ENCODE measurements at places on chromosomes 2 and 18.

- no peak overlapping the region for H3K4me3 ChIP-seq
- H3K27ac ChIP-seq, result peak overlapping the region; percentile 65
- H3K4me1 ChIP-seq, result peaks cover 28% of the 10 kb centered on the region
- H3K36me3 ChIP-seq, result peaks cover 1% of the 10 kb centered on the region
- peak; percentile 27 for DNase-seq
Observed at GRCh38 chr2:96245609-96246390, 20.0 kb downstream of the TMEM127 start.

DNA sequence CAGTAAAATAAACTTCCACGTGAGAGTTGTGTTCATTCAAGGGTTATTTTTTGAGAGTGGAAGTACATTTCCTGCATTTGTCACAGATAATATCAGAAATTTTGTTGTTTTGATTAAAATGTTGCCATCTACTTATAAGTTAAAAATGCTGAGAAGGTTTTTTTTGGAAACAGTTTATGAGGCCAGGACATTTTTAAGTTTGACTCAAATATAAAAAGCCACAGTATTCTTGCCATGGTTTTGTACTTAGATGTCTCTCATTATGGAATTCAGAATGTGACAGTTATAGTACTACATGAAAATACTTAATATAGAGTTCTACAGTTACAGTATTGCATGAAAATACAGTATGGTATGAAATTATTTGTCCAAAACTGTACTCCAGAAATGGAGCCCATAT is 44.1 kb downstream of the PDK1 start:
- DNase-seq, result no peak
- no peak overlapping the region for H3K4me3 ChIP-seq

DNA sequence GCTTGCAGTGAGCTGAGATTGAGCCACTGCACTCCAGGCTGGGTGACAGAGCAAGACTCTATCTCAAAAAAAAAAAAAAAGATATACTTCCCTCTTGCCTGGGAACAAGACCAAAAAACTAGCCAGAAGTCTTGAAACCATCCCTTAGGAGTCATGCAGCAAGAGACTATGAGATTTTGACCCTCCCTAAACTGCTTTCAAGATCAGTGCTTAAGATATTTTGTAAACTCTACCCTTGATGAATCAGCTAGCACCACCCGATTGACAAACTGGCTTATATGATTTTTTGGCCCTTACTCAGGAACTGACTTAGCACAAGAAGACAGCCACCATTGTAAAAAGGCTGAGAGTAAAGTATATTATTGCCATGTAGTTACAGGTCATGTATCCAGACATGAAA is 3.8 kb downstream of the SULT1C3 start:
- peaks cover 2% of the 10 kb centered on the region for H3K36me3 ChIP-seq
- no peaks in the 10 kb centered on the region for H3K4me1 ChIP-seq
- no peak overlapping the region for H3K4me3 ChIP-seq
- peaks cover 8% of the 10 kb centered on the region for H3K27me3 ChIP-seq
- H3K27ac ChIP-seq, result no peak overlapping the region

GRCh38 chr2:174350018-174350417 is 15.3 kb downstream of the SP9 start:
- H3K27me3 ChIP-seq, result peaks cover 7% of the 10 kb centered on the region
- H3K36me3 ChIP-seq, result peaks cover 20% of the 10 kb centered on the region
- H3K4me1 ChIP-seq, result peaks cover 2% of the 10 kb centered on the region
- no peak overlapping the region for H3K4me3 ChIP-seq

DNA sequence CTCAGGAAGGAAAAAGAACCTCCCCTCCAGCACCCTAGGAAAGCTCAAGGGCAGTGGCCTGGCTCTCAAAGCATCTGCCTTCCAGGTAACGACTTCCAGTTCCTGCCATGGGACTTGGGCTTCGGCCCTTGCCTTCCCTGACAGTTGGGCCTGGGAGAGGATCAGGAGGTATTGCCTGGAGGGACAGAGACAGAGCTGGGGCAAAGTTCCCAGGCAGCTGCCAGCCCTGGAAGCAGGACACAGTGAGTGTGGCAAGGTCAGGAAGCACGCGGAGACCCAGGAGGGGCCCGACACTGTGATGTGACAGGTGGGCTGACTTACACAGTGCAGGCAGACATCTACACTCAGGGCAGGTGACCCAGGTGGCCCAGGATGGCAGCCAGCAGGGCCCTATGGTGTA is 87.5 kb upstream of the BOD1L2 start:
- no peaks in the 10 kb centered on the region for H3K36me3 ChIP-seq
- peaks cover 23% of the 10 kb centered on the region for H3K27me3 ChIP-seq
- no peak overlapping the region for H3K27ac ChIP-seq
- no peak for DNase-seq

- H3K27ac ChIP-seq, result no peak overlapping the region
- no peaks in the 10 kb centered on the region for H3K27me3 ChIP-seq
- DNase-seq, result no peak
- peaks cover 5% of the 10 kb centered on the region for H3K36me3 ChIP-seq
- H3K4me3 ChIP-seq, result no peak overlapping the region
Observed at GRCh38 chr18:70165936-70166335, 39.6 kb downstream of the RTTN start.

- no peaks in the 10 kb centered on the region for H3K27me3 ChIP-seq
- peaks cover 15% of the 10 kb centered on the region for H3K36me3 ChIP-seq
- peak overlapping the region; percentile 96 for H3K27ac ChIP-seq
Observed at GRCh38 chr18:48781163-48781987, 169.4 kb downstream of the SMAD7 start.

DNA sequence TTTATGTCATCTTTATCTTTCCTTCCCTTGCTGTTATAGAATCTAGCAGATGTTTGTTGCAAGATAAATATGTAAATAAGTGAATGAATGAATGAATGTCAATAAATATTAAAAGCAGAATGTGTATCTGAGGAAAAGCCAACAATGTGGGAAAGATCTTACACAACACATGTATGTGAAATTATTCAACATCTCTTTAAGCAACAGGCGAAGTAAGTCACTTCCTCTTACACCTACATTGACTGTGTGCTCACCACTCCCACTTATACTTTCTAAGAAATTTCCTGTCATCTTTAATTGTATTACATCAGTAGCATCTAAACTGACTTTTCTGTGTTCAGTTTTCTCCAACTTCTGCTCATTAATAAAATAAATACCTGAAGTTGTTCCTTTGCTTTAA is 43.0 kb downstream of the RAD51AP2 start:
- H3K27ac ChIP-seq, result no peak overlapping the region
- no peak for DNase-seq
- no peaks in the 10 kb centered on the region for H3K36me3 ChIP-seq
- no peaks in the 10 kb centered on the region for H3K4me1 ChIP-seq

GRCh38 chr18:33805592-33805991 is 227.6 kb downstream of the ASXL3 start:
- no peaks in the 10 kb centered on the region for H3K27me3 ChIP-seq
- no peak for DNase-seq
- H3K27ac ChIP-seq, result no peak overlapping the region
- no peak overlapping the region for H3K4me3 ChIP-seq

DNA sequence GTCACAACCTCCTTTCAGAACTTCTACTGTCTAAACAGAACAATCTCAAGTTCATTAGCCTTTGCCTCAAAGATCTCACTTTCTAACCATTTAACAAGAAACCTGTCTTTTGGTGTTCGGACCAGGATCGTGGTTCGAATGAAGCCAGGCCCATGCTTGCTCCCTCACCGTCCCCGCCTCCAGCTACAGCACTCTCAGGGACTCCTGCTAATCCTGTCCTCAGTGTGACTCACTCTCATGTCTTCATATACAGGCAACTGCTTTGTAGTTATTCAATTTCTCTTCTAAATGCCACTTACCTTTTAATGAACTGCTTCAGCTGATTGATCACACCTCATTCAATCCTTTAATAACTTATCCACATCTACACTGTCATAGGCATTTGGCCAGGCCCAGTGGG is 15.8 kb downstream of the SERTAD2 start:
- H3K27me3 ChIP-seq, result no peaks in the 10 kb centered on the region
- peaks cover 45% of the 10 kb centered on the region for H3K4me1 ChIP-seq
- H3K27ac ChIP-seq, result no peak overlapping the region
- H3K4me3 ChIP-seq, result no peak overlapping the region
- H3K36me3 ChIP-seq, result peaks cover 14% of the 10 kb centered on the region

GRCh38 chr2:190903693-190904450 is 23.3 kb downstream of the GLS start:
- H3K36me3 ChIP-seq, result peaks cover 32% of the 10 kb centered on the region
- no peaks in the 10 kb centered on the region for H3K27me3 ChIP-seq
- no peak overlapping the region for H3K4me3 ChIP-seq

GRCh38 chr2:48914477-48915089 is 159.1 kb upstream of the LHCGR start:
- DNase-seq, result no peak
- H3K4me3 ChIP-seq, result no peak overlapping the region
- no peaks in the 10 kb centered on the region for H3K4me1 ChIP-seq
- peaks cover 1% of the 10 kb centered on the region for H3K36me3 ChIP-seq
- H3K27ac ChIP-seq, result no peak overlapping the region

DNA sequence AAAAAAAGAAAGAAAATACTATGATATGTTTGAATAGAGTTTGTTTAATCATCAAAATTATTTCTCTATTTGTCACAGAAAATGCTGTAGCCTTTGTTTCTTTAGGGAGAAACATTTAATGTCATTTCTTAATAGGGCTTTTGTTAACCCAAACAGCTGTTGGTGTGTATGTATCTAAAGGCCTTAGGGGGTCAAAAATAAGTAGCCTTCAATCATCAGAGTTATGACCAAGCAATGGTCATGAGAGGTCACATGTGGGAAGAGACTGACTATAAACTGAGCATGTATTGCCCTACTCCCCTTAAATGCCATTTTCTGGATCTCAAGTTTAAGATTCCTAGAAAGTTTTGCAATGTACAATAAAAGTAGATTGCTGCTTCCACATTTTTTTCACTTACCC is 22.7 kb downstream of the HNMT start:
- H3K27me3 ChIP-seq, result no peaks in the 10 kb centered on the region
- DNase-seq, result no peak
- H3K4me1 ChIP-seq, result peaks cover 3% of the 10 kb centered on the region
- no peak overlapping the region for H3K4me3 ChIP-seq
- H3K27ac ChIP-seq, result no peak overlapping the region

DNA sequence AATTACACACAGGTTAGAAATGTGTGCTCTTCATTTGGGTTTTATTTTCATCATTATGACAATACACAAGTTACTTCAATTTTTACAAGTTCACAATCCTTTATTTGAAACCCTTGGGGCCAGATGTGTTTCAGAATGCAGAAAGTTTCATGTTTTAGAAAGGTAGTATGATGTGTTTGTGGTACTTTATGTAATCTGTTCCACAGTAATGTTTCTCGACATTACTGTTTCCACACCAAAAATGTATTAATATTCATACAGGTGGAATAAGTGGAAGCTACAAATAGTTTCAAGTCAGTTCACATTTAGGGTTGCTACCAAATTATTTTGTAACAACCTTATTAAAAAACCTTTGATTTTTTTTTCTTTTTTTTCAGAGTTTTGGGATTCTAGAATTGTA is 10.4 kb downstream of the UBE2E3 start:
- H3K4me1 ChIP-seq, result peaks cover 28% of the 10 kb centered on the region
- no peak overlapping the region for H3K27ac ChIP-seq
- no peaks in the 10 kb centered on the region for H3K27me3 ChIP-seq
- no peak overlapping the region for H3K4me3 ChIP-seq
- H3K36me3 ChIP-seq, result peaks cover 8% of the 10 kb centered on the region

DNA sequence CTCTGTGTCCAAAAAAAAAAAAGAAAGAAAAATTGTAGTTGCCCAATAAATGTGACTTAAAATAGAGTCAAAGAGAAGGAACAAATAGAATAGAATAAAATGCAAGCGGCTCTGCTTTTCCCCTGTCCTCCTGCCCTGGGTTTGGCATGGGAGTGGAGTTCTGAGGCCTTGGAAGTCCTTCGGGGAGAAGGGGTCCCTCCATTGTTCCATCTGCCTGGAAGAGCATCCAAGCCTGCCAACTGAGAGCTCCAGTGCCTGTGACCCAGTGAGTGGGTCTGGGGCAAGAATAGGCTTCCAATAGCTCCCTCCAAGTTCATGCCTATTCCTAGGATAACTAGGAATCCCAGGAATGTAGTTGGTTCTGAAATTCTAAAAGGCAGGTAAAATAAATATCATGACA is 321.4 kb downstream of the MYCN start:
- no peaks in the 10 kb centered on the region for H3K36me3 ChIP-seq
- DNase-seq, result no peak
- H3K4me1 ChIP-seq, result no peaks in the 10 kb centered on the region
- H3K27me3 ChIP-seq, result no peaks in the 10 kb centered on the region

GRCh38 chr2:119227346-119227745 is 3.7 kb downstream of the STEAP3 start:
- H3K27me3 ChIP-seq, result no peaks in the 10 kb centered on the region
- H3K36me3 ChIP-seq, result no peaks in the 10 kb centered on the region
- peaks cover 49% of the 10 kb centered on the region for H3K4me1 ChIP-seq
- no peak overlapping the region for H3K4me3 ChIP-seq

DNA sequence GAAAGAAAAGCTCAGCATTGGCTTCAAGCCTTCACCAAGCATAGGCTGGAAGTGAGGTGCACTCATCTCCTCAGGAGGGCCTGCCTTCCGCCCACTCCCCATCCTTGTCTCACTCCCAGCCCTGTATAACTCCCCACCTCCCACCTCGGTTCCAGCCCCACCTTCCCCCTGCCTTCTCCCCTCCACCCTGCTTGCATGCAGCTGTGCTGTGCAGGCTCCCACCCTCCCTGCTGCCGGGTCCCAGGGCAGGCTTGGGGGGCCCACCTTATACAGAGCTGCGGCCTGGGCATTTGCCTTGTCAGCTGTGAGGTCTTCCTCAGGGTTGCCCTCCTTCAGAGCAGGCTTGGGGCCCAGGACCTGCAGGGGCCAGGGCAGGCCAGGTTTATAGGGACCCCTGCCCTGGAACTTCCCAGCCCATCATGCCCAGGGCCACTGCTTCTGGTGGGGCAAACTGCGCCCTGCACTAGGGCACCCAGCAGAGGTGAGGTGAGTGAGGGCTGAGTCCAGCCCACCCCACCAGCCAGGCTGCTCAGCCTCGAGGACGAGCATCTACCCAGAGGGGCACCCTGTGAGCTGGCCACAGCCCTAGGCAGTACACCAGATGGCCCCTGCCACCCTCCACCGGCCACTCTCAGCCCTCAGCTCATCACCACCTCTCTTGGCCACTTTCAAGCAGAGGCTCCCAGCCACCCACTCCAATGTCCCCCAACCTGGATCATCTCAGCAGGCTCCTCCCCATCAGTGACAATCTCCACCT is 11.6 kb downstream of the CAPG start:
- H3K4me3 ChIP-seq, result no peak overlapping the region
- no peaks in the 10 kb centered on the region for H3K27me3 ChIP-seq
- H3K4me1 ChIP-seq, result peaks cover 5% of the 10 kb centered on the region

DNA sequence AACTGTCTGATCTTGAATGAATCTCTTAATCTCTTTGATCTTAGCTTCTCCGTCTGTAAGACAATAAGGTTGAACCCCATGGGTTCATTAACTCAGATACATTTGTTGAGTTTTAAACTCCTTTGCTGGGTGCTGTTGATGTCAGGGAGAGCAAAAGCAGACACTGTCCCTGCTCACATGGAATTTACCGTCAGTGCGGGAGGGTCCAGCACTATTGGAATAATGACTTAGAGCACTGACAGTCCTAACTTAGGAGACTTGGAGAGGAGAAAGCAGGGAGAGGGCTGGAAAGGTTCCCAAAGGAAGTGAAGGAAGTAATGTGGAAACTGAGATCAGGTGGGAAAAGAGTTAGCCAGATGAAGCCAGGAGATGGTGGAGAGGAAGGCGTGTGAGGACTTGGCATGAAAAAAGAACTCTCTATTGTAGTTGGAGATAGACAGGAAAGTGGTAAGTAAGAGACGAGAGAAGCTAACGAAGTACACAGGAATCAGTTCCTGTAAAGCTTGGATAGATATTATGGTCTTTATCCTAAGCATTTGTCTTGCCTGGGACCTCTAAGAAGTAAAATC is 141.4 kb upstream of the SERTAD2 start:
- no peak overlapping the region for H3K4me3 ChIP-seq
- no peak overlapping the region for H3K27ac ChIP-seq
- no peaks in the 10 kb centered on the region for H3K36me3 ChIP-seq
- H3K27me3 ChIP-seq, result no peaks in the 10 kb centered on the region

GRCh38 chr2:1866402-1867111 is 122.2 kb upstream of the PXDN start:
- peaks cover 46% of the 10 kb centered on the region for H3K27me3 ChIP-seq
- peak overlapping the region; percentile 8 for H3K27ac ChIP-seq
- DNase-seq, result no peak
- H3K4me1 ChIP-seq, result peaks cover 33% of the 10 kb centered on the region
